ENCODE measurements at places on chromosomes 6 and 20.

- no peak for DNase-seq
Measured at GRCh38 chr20:53364646-53365045, 229.0 kb downstream of the ZNF217 start.

DNA sequence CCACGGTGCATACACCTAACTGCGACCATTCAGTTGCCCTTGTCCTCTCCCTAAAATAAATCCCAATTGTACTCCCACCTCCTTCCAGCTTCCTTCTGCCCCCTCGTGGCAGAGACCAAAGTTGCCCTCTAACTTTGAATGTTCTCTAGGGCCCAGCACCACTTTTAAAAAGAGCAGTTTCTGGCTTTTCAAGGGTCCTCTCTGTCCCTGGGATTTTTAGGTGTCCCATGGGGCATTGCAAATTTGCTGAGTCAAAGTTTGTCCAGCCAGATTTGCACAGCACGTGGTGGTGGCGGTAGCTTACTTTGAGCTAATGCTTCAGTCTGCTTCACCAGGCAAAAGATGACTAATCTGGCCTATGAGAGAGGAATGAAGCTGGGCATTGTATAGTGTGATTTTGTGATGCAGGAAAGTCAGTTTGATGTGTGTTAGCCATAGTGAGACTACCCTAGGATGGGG lies 100.2 kb downstream of the PERP start:
- DNase-seq = peak; percentile 58

DNA sequence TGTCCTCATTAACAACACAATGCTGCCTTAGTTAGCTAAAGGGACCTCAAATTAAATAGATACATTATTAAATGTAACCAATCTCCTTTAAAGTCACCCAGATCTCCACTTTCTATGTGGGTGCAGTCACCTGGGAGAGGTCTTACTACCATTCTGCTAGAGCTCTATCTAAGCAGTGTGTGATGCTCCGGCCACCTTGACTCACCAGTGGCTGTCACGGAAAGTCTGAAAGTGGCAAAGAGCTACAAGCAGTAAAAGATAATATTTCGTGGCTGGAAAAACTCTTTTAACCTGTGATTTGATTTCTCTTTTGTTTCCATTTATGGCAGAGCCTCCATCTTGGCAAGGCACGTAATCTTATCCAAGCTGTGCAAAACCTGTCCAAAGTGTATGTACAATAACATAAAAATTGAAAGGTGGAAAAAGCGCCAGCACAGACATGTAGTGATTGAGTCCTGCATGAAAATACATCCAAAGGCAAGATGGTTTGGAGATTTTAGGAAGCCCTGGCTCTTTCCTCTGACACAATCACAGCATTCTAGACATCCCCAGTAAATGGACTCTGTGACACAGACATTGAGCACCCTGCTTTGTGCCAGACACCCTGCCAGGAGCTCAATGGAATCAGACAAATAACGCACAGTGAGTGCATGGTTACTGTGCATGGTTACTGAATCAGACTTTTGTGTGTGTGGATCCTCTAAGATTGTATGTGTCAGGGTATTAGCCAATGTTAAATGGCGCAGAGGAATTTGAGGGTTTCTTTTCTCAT lies 116.6 kb downstream of the ADAT2 start:
- DNase-seq = no peak

GRCh38 chr20:1449370-1449769 lies 17.3 kb downstream of the NSFL1C start:
- DNase-seq = no peak

GRCh38 chr6:73083886-73084285 lies 141.4 kb downstream of the KHDC1L start:
- no peak for DNase-seq

- no peak for DNase-seq
Measured at GRCh38 chr20:36833275-36834020, 42.5 kb upstream of the TLDC2 start.

DNA sequence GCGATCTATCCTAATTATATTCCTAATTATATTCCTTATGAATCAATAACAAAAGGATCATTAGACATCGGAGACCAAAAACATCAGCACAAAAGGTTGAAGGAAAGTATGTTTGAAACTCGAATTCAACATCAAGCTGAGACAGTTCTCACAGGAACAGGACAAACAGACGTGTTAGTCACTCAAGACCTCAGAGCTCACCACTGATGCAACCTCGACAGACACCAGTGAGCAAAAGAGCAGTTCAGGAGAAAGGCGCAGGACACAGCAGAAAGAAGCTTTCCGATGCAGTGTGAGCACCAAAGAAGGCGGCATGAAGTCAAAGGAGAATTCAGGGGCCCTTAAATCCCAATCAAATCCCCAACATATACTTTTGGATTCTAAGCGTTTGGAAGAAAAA lies 6.3 kb upstream of the RAMACL start:
- no peak for DNase-seq

- DNase-seq = no peak
Measured at GRCh38 chr6:45472382-45472781, 94.6 kb upstream of the SUPT3H start.

GRCh38 chr6:150230832-150231524 lies 88.1 kb downstream of the PPP1R14C start:
- DNase-seq = no peak

DNA sequence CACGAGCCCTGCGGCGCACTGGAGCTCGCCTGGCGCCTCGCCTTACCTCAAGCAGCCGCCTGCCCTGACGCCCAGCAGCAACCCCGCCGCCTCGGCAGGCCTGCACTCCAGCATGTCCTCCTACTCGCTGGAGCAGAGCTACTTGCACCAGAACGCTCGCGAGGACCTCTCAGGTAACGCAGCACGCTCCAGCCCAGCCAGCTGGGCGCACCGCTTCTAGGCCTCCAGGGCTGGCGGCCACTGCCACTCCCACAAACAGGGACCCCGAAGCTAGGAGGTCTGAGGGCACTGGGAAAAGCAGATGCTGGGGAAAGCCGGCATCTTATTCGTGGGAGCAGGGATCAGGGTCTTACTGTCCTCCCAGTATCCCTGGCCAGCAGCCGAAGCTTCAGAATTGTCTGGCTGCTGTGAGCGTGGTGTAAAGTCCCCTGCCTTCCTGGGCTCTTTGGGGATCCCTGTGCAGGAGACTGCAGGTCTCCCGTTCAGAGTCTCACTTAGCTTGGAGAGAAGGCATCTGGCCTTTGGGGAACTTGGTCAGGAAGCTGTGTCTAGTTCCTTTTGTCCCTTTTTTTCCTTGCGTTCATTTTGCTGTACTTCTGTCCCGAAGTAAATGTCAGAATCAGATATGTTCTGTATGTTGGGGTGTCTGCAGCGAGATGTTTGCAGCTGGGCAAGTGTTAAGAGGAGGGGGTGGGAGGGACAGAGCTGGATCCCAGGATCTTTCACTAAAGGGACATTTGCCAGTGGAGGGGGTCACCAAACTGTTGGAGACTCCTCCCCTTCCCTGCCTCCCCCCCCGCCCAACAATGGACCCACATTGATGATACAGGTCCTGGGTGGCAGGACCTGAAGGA lies 1.8 kb downstream of the FOXF2 start:
- DNase-seq = no peak

DNA sequence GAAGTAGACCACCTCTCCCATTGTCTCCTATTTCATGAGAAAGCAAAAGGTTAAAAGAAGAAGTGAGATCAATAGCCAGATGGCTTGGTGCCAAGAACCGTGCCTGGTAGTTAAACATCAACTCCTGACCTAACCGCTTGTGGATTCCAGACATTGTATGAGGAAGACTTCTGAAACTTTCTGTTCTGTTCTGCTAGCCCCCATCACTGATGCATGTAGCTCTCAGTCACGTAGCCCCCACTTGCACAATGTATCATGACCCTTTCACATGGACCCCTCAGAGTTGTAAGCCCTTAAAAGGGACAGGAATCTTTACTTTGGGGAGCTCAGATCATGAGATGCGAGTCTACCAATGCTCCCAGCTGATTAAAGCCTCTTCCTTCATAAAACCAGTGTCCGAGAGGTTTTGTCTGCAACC lies 301.2 kb downstream of the RNGTT start:
- no peak for DNase-seq

GRCh38 chr6:132067286-132067685 lies 116.1 kb upstream of the CCN2 start:
- DNase-seq = no peak

DNA sequence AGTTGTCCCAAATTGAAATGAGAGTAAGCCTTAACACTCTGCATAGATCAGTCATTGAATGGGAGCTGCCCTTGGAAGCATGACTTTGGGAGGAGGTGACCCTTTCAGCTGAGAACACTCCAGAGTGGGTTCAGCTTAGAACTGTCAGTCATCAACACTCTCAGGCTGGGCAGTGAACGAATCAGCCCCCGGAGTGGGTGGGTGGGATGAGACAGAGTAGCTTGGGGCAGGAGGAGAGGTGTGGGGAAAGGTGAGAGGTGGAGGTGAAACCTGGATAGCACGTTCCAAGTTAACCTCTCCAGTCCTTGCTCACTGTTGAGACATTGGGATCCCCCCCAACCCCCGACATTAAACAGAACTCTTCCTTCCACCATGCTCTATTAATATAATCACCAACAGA lies 55.3 kb upstream of the TPD52L1 start:
- no peak for DNase-seq

Data from suppressor macrophage (primary cell).